ENCODE measurements at places on chromosomes 2 and 18.

GRCh38 chr18:46628206-46628605 lies 28.8 kb downstream of the LOXHD1 start:
- DNase-seq: no peak

- DNase-seq: no peak
Observed at GRCh38 chr2:207791579-207792243, 22.0 kb upstream of the FZD5 start.

GRCh38 chr2:45024600-45025291 lies 15.5 kb upstream of the SIX2 start:
- no peak for DNase-seq

GRCh38 chr2:145110668-145111356 lies 590.9 kb upstream of the ZEB2 start:
- DNase-seq: no peak

DNA sequence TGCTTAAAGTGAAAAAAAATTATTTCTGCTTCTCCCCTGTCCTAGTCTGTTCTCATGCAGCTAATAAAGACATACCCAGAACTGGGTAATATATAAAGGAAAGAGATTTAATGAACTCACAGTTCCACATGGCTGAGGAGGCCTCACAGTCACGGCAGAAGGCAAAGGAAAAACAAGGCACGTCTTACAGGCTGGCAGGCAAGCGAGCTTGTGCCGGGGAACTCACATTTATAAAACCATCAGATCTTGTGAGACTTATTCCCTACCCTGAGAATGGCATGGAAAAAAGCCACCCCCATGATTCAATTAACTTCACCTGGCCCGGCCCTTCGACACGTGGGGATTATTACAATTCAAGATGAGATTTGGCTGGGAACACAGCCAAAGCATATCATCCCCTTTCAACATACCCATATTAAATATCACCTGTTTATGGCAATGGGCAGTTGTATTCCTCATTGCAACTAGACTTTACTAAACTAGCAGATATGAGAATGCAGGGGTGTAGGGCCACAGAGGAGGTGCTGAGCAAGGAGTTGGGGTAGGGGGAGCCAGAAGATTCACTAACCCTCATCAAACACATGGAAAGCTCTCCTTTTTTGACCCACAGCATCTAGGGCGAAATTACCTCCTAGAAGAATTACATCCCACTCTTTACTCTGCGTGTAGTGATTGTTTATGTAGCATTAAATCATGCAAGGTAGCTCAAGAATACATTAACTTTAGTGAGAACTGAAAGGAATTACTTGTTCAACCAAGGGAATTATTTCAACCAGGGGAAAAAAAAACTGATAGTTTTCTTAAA lies 183.3 kb upstream of the DOK6 start:
- no peak for DNase-seq

GRCh38 chr18:57811477-57812125 lies 8.5 kb upstream of the ATP8B1 start:
- DNase-seq: no peak

DNA sequence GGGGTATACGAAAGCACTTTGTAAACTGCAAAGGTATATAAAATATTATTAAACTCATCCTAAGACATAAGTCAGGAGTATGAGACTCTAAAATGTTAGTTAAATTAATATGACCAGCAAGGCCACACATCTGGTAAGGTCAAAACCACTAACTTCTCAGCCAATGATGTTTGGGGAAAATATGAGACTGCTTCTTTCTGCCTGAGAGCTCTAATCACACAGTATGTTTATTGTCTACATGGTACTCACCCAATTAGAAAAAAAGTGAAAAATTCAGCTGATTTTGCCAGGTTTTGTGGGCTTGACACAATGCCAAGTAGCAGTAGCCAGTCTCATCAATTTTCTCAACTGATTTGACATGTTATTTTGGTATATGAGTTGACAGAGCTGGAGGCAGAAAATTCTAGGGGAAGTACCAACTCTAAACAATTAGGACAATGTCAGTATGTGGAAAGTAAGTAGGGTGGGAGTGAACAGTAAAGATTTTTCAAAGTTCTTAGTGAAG lies 87.3 kb downstream of the ALK start:
- no peak for DNase-seq

DNA sequence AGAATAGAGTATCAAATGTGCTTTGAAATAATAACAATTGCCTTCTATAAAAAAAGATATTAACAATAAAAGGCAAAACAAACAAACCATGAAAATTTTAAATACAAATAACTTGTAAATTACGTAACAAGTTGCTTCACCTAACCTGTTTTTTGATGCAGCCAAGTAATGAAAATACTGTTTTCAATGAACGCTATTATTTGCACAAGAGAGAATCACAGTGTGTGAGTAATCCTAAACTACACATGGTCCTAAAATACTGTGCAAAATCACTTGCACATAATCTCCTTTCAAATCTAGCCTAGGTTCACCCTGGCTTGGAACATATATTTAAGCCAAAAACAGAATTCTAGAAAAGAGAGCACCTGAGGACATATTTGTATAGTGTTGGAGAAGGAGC lies 98.9 kb downstream of the CCDC148 start:
- DNase-seq: no peak

DNA sequence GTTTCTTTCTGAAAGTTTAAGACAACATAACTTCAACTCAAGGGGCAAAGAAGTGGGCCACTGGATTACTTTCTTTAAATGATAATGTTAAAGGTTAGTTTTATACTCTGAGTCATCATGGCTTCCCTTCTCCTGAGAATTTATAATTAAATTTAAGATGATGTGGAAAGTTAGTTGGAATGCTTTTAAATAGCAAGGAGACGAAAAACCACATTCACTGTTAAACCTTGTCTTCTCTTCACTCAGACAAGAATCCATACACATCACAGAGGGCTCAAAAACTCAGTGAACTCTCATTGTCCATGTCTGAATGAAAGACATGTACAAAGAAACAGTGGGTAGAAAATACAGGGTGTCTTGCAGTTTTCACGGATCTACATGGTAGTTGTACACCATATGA lies 65.6 kb downstream of the COL5A2 start:
- no peak for DNase-seq

- no peak for DNase-seq
Observed at GRCh38 chr2:107361751-107362381, 464.8 kb upstream of the RGPD4 start.

GRCh38 chr2:190339394-190339793 lies 4.0 kb upstream of the INPP1 start:
- DNase-seq: peak; percentile 38

DNA sequence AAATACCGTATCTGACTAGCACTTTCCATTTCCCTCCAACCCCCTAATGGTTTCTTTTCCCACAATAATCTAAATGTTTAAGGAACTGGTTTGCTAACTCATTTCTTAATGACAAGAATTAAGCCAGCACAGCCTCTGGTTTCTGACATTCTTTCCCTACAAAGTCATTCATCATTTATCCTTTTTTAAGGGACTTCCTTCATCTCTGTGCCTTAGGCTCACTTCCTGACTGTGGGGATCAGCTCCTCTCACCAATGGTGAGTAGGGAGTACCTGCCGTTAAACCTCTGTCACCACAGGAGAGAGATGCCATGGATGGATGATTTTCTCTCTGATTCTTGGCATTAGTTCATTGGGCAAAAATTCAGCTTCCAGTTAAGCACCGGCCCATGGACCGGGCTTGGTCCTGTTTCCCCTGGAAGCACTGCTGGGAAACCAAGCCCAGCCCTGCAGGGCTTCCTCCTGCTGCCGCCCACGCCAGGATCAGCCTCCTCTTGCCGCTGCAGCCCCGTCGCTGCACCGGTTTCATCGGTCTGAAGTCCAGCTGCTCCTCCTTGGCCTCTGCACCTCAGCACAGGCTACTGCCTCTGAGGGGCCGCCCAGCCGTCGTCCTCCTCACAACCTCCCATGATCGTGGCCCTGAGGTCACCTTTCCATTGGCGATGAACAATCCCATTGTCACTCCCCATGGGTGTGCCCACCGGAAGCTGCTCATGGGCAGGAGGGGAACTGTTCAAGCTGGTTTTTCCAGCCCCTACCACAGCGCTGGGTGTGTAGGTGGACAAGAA lies 64.0 kb upstream of the ZNF516 start:
- DNase-seq: no peak

- DNase-seq: no peak
Observed at GRCh38 chr2:196594158-196594557, 45.4 kb upstream of the CCDC150 start.

GRCh38 chr18:77136871-77137665 lies 4.5 kb upstream of the MBP start:
- DNase-seq: no peak

- DNase-seq: no peak
Observed at GRCh38 chr2:236679884-236680860, 110.5 kb downstream of the ACKR3 start.

DNA sequence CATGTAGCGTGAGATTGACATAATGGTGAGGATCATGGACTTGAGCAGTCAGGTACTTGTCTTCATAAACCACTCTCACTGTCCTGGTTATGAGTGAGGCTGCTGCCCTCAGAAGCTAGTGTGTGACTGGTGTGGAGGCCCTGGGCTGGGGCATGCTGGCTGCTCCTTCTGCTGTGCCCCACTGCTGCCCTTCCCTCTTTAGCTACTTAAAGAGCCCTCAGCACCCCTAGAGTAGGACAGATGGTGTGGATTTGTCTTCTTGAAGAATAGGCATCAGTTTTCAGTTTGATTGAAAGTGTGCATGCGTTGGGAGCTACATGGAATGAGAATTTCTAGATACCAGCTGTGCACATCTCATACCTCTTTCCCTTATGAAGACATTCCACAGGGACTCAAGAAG lies 15.4 kb downstream of the CPLX4 start:
- no peak for DNase-seq

- DNase-seq: no peak
Observed at GRCh38 chr2:66189553-66189952, 245.4 kb upstream of the MEIS1 start.

GRCh38 chr18:57425096-57425495 lies 10.1 kb upstream of the ONECUT2 start:
- no peak for DNase-seq

- DNase-seq: no peak
Observed at GRCh38 chr2:10934308-10934978, 22.7 kb downstream of the KCNF1 start.

GRCh38 chr2:241563031-241563507 lies 4.5 kb downstream of the BOK start:
- DNase-seq: no peak

GRCh38 chr2:69168144-69168813 lies 155.3 kb downstream of the ANTXR1 start:
- DNase-seq: no peak

DNA sequence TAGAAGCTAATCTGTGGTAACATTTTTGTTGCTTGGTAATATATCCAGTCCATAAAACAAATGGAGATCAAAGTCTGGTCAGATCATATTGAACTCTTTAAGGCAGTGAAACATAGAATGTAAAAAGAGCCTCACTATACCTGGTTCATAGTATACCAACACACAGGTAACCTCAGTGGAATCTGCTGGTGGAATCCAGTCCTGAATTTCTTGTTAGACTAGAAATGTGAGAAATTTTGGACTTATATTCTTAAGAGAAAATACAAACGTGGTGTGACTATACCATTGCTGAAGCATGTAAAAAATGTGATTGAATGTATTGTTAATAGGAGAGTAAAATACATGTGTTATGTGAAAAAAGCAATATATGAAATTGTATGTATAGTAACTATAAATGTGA lies 46.1 kb upstream of the GRHL1 start:
- no peak for DNase-seq

DNA sequence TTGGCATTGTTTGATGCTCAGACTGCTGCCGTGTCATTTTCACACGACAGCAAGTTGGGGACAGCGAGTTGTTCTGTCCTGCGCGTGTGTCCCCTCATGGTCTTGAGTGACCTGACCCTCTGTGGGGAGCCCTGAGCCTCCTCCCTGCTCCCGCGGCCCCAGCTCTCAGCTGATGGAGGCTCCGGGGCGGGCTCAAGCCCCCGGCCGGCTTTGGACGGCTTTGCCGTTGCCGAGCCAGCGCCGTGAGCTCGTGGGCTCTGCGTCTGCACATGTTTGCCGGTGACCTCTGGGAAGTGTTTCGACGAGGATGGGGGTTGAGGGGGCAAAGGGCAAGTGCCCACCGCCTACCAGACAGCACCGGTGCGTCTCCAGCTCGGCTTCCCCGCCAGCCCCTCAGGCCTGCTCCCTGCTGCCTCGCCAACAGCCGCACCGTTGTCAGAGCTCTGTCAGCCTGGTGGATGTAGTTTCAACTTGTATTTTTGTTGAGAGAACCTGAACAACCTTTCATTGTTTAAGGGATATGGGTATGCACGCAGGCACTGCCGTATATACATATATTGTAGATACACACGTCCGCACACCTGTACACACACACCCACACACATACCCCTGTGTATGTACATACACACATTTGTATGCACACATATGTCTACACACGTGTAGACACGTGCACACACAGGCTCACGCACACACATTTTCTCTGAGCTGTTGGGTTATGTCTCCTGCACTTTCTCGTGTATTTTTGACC lies 13.7 kb downstream of the PDCD1 start:
- DNase-seq: no peak

- DNase-seq: no peak
Observed at GRCh38 chr2:183022711-183023110, 15.5 kb downstream of the NCKAP1 start.

DNA sequence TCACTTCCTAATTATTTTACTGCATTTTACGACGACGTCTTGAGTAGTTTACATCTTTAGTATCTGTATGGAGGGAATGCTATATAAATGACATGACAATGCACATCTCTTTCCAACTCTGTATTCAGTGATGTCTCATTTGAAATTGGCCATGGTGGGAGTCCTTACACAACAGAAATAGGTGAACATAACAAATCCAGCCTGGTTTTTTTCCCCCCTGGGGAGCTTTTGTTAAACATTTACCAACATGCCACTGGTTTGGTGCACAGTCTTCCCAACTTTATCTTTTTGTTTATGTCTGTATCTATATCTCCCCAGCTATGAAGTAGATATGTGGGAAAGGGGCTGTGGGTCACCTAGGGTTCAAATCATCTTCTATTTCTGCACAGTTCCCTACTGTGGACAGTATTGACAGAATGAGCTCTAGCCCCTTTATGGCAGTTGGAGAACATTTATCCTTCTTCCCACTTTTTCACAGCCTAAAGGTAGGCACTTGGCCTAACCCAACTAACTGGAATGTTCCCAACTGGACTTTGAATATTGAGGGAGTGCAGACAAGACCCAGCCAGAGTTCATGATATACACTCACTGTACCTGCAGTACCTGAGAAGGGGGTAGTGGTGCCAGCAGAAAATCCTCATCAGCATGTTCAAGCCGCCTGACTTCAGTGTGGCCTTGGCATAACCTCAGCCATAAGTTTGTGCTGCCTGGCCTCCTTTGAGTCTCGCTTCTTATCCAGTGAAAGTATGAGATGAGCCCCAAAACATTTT lies 5.7 kb upstream of the RTKN start:
- DNase-seq: no peak

DNA sequence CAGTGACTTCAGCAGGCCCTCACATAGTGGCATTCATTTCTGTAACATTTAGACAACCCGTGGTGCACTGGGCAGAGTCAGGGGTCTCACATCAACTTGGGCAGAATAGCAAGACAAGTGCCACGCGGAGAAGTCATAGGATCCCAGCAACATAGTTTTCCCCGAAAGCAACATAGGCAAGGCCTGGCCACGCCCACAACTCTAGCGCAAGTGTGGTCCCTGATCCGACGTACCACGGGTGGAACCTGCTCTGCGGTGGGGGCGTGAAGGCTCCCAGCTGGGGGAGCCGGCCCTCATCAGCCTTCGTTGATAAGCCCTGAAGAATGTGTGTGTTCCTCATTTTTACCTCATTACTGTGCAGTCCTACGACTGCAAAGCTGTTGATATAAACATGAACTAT lies 261.2 kb downstream of the EIPR1 start:
- no peak for DNase-seq

GRCh38 chr18:40159141-40160017 lies 1795.7 kb upstream of the PIK3C3 start:
- peak; percentile 43 for DNase-seq

Measured in dermis microvascular lymphatic vessel endothelial cell (primary cell).